Endodermal cell (in vitro differentiated cells): ENCODE measurements at places on chromosomes 7 and 10. TPM values are rescaled to one million over a fixed set of nuclear protein-coding genes. Genes with fewer than 3 reads are reported as not detected.
A peak's percentile ranks its signal among the peaks of the same experiment; 100 is the strongest.

CUBN gene
- 0.72 and 1.3 TPM in 2 replicates for total RNA-seq

DNA sequence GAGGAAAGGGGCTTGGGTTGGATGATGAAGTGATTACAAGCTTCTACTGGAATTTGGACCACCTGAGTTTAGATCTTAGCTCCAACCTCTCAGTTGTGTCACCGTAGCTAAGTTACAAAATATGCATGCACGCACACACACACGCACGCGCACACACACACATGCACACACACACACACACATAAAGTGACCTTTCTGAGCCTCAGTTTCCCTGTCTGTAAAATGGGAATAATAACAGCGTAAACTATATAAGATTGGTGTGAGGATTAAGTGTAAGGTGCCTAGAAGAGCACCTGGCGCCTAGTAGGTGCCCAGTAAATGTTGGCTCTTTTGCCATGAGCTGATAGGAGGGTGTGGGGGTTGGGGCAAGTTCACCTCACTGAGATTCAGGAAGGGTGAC is 12.6 kb upstream of the AQP1 start:
- H3K36me3 ChIP-seq, result no peaks in the 10 kb centered on the region
- no peak for DNase-seq
- H3K4me3 ChIP-seq, result no peak overlapping the region
- H3K27me3 ChIP-seq, result no peaks in the 10 kb centered on the region

GRCh38 chr10:129568583-129569344 is 101.7 kb downstream of the MGMT start:
- H3K4me1 ChIP-seq, result no peaks in the 10 kb centered on the region
- no peak for DNase-seq
- no peak overlapping the region for H3K4me3 ChIP-seq
- no peaks in the 10 kb centered on the region for H3K27me3 ChIP-seq
- peak overlapping the region; percentile 68 for H3K27ac ChIP-seq

GRCh38 chr7:93018716-93019115 is 99.1 kb downstream of the SAMD9 start:
- DNase-seq, result no peak
- no peaks in the 10 kb centered on the region for H3K4me1 ChIP-seq
- H3K27ac ChIP-seq, result no peak overlapping the region
- no peaks in the 10 kb centered on the region for H3K27me3 ChIP-seq
- H3K36me3 ChIP-seq, result no peaks in the 10 kb centered on the region
- H3K4me3 ChIP-seq, result no peak overlapping the region

SUN3 gene
- total RNA-seq, result not detected in 3 replicates

DNA sequence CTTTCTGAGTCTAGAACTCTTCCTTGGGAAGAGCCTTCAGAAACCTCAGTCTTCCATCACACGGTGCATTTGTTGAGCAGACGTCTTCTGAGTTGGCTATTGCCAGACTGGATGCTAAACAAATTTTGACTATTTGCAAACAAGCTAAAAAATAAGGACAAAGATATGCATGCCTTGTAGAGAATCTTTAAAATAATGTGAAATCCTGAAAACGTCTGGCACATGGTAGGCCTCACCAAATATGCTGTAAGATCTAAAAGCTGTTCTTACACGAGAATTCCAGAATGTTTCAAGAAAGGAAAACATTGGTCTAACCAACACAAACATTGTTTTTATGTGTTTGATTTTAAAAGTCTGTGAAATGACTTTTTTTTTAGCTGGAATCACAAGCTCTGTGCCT is 11.3 kb downstream of the ZNF467 start:
- peaks cover 68% of the 10 kb centered on the region for H3K27me3 ChIP-seq
- H3K4me3 ChIP-seq, result no peak overlapping the region
- H3K27ac ChIP-seq, result no peak overlapping the region
- H3K36me3 ChIP-seq, result no peaks in the 10 kb centered on the region

DNA sequence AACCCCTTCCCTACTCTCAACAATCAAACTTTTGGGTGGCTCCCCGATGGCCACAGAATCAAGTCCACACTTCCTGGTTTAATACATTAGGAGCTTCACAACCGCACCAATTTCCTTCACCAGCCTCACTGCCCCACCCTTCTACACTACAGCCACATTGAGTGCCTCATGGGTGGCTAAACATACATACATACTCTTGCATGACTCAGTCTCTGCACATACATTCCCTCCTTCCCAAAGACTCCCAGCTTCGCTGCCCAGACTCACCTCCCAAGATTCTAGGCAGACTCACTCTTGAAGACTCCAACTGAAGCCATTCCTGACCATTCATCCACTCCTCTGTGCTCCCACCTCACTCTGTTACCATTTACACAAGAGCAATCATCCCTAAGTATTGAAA is 15.9 kb downstream of the VPS41 start:
- H3K36me3 ChIP-seq, result peaks cover 19% of the 10 kb centered on the region
- no peaks in the 10 kb centered on the region for H3K27me3 ChIP-seq
- no peaks in the 10 kb centered on the region for H3K4me1 ChIP-seq
- H3K4me3 ChIP-seq, result no peak overlapping the region
- no peak overlapping the region for H3K27ac ChIP-seq
- no peak for DNase-seq

- H3K36me3 ChIP-seq, result no peaks in the 10 kb centered on the region
- no peak for DNase-seq
- peaks cover 14% of the 10 kb centered on the region for H3K27me3 ChIP-seq
- no peak overlapping the region for H3K27ac ChIP-seq
These were observed 279.5 kb upstream of the AUTS2 start for GRCh38 chr7:69318794-69319193.

AKR1C2 gene
- 0.74 to 0.89 TPM in 2 of 3 replicates, not detected in the other for total RNA-seq

ZNF467 gene
- 0.91 to 2.2 TPM (median 1.2 TPM) in 3 replicates for total RNA-seq

DNA sequence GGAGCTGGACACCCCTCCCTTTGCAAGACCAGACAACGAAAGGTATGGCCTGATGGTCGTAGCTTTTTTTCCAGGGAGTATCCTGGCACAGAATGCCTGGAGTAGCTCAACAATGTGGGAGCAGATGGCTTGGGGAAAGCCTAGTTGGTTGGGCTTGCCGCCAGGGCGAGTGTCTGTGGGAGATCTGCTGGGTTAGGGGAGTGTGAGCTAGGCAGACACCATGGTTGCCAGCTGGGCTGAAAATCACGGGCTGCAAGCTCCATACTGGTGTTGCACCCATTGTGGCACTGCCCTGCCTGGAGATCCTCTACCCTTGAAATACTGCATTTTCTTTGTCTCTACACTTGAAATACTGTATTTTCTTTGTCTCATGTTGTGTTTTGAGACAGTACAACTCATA is 538.3 kb downstream of the PCDH15 start:
- no peak for DNase-seq
- no peaks in the 10 kb centered on the region for H3K27me3 ChIP-seq
- no peaks in the 10 kb centered on the region for H3K36me3 ChIP-seq
- H3K4me3 ChIP-seq, result no peak overlapping the region
- no peak overlapping the region for H3K27ac ChIP-seq

- no peaks in the 10 kb centered on the region for H3K4me1 ChIP-seq
- H3K27ac ChIP-seq, result no peak overlapping the region
- no peak overlapping the region for H3K4me3 ChIP-seq
- no peaks in the 10 kb centered on the region for H3K36me3 ChIP-seq
- no peak for DNase-seq
These were observed 112.9 kb downstream of the VIPR2 start for GRCh38 chr7:159031750-159032149.

- peaks cover 5% of the 10 kb centered on the region for H3K27me3 ChIP-seq
- H3K36me3 ChIP-seq, result no peaks in the 10 kb centered on the region
- DNase-seq, result no peak
- H3K4me3 ChIP-seq, result no peak overlapping the region
These were observed 229.7 kb downstream of the GFRA1 start for GRCh38 chr10:116043304-116043703.

WDFY4 gene
- total RNA-seq, result not detected in 2 replicates

INPP5A gene
- total RNA-seq, result 26.6 and 26.7 TPM in 2 replicates

- H3K36me3 ChIP-seq, result no peaks in the 10 kb centered on the region
- no peaks in the 10 kb centered on the region for H3K27me3 ChIP-seq
- no peak overlapping the region for H3K4me3 ChIP-seq
- DNase-seq, result no peak
- H3K27ac ChIP-seq, result no peak overlapping the region
These were observed 66.5 kb downstream of the JAZF1 start for GRCh38 chr7:28114056-28114455.

DNA sequence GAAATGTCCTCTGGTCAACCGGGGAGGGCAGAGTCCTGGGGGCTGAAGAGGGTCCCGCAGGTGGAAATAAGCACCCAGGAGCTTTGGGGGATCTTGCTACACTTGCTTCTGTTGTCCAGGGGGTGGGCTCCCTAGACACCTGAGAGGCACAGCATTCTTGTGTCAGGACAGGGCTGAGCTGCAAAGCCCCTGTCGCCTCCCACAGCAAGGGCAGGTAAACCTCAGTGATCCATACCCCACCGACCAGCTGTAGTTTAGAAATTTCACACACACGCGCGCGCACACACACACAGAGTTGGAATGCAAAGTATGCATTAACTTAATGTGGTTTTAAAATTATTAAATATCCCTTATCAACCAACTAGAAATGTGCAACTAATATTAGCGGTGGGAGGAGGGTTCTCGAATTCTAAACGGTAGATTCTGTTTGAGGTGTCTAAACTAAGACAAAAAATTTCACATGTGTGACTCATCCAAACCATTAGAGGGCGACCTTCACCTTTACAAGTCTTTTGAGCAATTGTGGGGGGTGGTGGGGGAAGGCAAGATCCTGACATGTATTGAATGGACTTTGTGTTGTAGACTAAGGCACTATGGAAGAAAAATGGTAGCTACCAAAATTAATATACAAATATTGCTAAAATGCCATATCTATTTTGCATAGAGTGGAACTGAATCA is 34.3 kb upstream of the PTF1A start:
- H3K36me3 ChIP-seq, result no peaks in the 10 kb centered on the region
- DNase-seq, result peak; percentile 60
- H3K4me3 ChIP-seq, result peak overlapping the region; percentile 51
- H3K27me3 ChIP-seq, result peaks cover 61% of the 10 kb centered on the region
